ENCODE measurements at places on chromosomes 1 and 21.

- no peak for DNase-seq
Measured at GRCh38 chr1:232059726-232060374, 433.3 kb downstream of the DISC1 start.

GRCh38 chr1:44044071-44044801, 13.0 kb upstream of the SLC6A9 start:
- DNase-seq, result no peak

- no peak for DNase-seq
Measured at GRCh38 chr1:69534829-69535228, 32.9 kb upstream of the LRRC7 start.

GRCh38 chr1:237740846-237741245, 149.9 kb downstream of the ZP4 start:
- DNase-seq, result no peak
